ENCODE measurements at places on chromosomes 7 and 10.

GRCh38 chr7:26629696-26630095, 234.7 kb downstream of the SKAP2 start:
- no peak for DNase-seq

GRCh38 chr10:96720422-96721206, at the start of gene PIK3AP1:
PIK3AP1 (minus strand) TSS chr10:96720514; CDS start chr10:96720394, 120 bp downstream.
- no peak for DNase-seq

- DNase-seq, result no peak
Measured at GRCh38 chr10:98396096-98397063, 18.6 kb downstream of the PYROXD2 start.

- DNase-seq, result no peak
Measured at GRCh38 chr7:8136051-8136730, 125.8 kb downstream of the ICA1 start.

- no peak for DNase-seq
Measured at GRCh38 chr7:34747867-34748727, 90.1 kb downstream of the NPSR1 start.

GRCh38 chr7:131170440-131171271, 157.0 kb upstream of the MKLN1 start:
- DNase-seq, result no peak

GRCh38 chr10:64376167-64376566, 855.0 kb downstream of the REEP3 start:
- no peak for DNase-seq

GRCh38 chr7:44109991-44110390, 5.8 kb downstream of the AEBP1 start:
- no peak for DNase-seq

DNA sequence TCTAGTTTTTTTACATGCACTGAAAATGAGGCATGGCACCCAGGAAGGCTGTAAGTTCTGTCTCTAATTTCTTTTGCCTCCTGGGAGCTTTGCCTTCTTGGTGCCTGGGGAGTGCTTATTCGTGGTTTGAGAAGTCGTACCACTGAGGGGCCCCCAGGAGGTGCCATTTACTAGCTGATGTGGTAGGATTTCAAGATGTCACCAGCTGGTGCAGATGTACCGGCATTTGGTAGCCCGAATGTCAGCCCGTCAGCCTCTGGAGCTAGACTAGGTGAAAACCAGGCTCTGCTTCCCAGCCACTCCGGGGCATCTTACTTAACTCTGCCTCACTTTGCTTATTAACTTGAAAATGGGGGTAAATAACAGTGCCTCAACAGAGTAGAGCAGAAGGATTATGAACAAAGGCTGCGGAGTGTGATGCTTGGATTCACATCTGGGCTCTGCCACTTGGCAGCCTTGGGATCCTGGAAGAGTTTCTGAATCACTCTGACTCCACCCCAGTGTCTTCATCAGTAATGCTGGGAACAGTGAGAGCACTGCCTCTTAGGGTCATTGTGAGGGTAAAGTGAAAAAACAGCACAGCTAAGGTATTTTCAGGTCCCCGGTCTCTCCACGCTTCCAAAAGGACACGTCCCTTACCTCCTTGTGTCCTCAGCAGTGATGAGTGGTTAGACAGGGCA, 31.4 kb upstream of the BTBD16 start:
- DNase-seq, result no peak

GRCh38 chr10:67912331-67912946, 28.0 kb downstream of the SIRT1 start:
- no peak for DNase-seq

DNA sequence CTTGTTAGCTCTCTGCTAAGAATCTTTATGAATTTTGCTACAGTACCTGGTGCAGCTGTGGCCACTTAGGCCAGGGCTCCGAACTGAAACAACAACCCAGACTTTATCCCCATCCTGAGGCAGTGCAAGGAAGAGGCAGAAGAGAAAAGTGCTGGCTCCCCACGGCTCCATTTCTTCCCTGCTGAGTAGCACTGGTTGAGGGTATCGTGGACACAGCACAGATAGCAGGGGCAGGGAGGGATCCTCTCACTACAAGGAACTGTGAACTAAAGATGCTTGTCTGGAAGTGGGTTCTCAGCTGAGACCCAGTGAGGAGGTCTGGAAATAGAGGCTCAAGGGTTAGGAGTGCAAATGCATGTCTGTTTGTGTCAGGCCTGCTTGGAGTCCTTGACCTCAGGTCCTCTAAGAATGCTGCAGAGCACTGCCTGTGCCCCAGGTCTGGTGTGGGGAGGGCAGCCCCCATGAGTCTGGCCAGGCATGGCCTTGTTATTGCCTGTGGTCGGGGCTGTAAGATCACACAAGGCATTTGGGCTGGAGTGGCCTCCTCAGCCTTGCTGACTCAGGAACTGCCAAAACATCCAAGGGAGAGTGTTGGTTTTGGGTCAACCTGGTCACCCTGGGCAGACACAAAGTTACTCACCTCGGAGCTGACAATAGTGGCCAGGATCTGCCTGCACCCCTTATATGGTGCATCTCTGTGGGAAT, 58.1 kb downstream of the DMBT1 start:
- no peak for DNase-seq

DNA sequence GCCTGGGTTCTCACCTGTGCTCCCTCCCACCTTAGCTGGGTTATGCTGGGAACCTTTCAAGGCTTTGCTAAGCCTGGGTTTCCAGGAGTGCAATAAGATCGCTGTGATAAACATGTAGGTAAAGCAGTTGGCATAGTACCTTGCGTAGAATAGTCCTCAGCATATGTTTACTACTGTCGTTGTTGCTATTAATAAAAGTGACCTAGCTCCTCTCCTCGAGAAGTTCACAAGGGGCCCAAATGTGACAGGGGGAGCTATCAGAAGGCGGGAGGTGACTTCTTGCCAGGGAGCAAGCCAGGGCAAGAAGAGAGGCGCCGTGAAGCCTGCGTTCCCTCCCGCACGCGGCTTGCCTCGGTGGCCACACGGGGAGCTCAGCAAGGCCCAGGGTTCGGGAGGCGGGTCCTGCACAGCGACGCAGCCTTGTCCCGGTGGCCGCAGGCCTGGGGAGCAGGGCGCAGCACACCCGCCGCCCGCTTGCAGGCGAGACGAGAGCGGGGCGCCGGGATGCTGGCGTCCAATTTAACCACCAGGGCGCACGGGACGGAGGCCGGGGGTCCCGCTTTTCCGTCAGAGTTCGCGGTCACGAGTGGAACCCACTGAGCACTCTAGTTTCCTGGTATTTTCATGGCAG, 106.2 kb downstream of the SNX10 start:
- no peak for DNase-seq

DNA sequence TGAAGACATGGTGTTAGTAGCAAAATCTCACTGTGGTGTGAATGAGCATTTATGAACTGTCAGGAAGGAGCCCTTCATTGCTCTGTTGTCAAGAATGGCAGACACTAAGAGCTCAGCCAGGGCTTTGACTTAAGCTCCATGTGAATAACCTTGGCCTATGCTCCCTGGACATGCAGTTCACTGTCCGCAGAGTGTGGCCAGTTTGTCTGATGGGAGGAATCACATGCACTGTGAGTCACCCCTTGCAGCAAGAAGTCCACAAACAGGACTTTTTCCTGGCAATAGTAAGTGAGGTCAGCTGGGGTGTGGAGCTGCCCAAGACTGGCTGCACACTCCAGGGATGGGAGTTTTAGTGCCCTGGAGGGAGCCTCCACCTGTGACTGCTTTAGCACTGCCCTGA, 49.5 kb downstream of the ZNF37A start:
- DNase-seq, result no peak

GRCh38 chr7:47932016-47932415, 16.2 kb downstream of the PKD1L1 start:
- DNase-seq, result no peak

- no peak for DNase-seq
Measured at GRCh38 chr10:6578251-6578771, 1.8 kb downstream of the PRKCQ start.

GRCh38 chr10:35501923-35502322, 103.2 kb upstream of the GJD4 start:
- no peak for DNase-seq

GRCh38 chr10:95861386-95861785, 46.4 kb upstream of the CC2D2B start:
- no peak for DNase-seq

DNA sequence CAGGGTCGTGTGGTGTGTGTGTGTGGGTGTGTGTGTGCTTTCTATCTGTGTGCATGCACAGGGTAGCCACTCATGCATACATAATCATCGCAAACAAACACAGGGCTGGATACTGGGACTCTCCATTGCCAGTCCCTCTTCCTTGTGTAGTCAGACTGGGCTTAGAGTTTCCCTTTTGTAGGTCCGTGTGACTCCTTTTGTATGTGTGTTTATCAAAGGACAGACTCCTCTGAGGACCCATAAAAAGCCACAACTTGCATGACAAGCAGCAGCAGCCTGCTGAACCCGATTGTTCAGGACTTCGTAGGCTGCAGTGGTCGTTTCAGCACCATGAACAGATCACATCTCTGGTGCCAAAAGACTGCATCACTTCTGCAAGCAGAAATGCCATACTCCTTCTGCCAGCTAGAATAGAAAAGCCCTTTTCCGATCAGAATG, 895 bp downstream of the VSTM2A start:
- DNase-seq, result no peak

DNA sequence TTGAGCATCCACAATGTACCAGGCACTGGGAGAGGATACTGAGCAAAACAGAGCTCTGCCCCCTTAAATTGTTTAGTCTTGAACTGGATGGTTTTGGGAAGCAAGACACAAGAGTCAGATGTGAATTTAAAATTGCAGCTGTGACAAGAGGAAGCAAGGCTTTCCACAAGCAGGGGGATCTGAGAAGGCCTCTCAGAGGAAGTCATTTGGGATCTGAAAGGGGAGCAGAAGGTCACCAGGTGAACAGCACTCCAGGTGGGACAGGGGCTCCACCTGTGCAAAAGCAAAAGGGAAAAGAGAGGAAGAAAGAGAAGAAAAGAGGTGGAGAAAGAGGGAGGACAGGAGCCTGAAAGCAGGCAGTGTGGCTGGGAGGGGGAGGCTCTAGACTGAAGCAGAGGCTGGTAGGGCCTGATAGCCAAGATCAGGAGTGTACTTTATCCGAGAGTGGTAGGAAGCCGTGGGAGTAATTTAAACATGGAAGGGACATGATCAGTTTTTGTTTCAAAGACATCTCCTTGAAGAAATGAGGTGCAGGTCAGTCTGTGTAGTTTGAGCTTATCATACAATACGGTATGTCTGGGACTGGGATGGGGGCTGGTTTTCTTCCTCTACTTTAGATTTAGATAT, 76.1 kb upstream of the DUSP5 start:
- DNase-seq, result no peak

DNA sequence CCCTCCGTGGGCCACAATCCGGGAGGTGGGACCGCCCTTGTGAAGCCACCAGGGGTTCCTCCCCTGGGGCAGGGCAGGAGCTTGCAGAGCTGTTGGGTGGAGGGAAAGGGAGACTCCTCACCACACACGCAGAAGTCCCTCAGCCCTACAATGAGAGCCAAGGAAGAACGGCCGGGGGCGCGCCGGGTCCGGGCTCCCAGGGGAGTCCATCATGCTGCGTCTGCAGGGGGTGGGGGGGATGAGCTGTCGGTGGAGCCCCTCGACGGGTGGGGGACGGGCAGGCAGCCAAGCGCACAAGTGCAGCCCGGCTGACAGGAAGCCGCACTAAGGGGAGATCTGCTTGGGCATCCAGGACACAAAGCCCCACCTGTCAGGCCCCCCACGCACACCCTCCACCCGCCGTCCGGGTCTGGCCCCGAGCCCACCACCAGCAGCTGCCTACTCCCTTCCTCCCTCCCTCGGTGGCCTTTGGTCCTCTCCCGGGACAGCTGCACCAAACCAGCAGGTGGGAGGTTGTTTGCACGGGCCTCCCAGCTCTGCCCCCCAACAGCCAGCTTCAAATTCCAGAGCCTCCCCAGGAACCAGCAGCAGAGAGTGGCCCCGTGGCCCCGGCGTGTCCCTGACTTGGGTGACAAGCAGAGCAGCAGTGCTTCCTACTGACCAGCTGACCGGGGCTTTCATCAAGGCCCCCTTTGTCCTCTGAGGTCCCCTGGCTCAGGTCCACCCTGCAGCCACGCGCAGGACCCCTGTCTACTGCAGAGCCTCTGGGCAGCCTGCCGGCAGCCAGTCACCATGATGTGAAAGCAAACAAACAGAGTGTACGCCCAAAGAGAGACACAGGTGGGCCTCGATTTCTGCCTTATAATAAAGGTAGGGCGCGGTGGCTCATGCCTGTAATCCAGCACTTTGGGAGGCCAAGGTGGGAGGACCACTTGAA, 50.3 kb downstream of the HIP1 start:
- DNase-seq, result no peak

DNA sequence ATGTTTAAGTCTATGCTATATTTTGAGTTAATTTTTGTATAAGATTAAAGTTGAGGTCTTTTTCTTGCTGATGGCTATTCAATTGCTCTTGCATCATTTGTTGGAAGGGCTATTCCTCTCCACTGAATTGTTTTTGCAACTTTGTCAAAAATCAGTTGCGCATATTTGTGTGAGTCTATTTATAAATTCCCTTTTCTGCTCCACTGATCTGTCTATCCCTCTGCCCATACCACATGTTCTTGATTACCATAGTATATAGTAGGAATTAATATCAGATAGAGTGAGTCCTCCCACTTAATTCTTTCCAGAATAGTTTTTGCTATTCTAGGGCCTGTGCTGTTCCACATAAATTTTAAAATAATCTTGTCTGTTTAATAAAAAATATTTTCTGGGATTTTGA, 152.4 kb upstream of the ADCY1 start:
- no peak for DNase-seq

DNA sequence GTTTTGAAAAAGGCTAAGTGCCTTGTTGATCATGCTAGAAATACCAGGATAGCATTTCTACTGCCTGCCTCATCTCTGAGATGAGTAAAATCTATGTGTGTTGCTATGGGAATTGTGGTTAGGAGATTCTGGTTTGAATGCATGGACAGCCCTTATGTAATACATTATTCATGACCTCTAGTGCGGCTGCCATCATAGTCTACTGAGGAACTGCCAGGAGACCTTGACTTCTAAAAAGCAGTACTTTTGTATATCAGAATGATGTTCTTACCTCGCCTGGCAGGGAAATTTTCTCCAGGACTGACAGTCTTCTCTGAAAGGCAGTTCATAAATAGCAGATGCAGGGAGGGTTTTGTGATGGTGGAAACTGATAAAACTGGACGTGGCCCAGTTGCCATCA, 248.5 kb downstream of the NSUN6 start:
- DNase-seq, result no peak

DNA sequence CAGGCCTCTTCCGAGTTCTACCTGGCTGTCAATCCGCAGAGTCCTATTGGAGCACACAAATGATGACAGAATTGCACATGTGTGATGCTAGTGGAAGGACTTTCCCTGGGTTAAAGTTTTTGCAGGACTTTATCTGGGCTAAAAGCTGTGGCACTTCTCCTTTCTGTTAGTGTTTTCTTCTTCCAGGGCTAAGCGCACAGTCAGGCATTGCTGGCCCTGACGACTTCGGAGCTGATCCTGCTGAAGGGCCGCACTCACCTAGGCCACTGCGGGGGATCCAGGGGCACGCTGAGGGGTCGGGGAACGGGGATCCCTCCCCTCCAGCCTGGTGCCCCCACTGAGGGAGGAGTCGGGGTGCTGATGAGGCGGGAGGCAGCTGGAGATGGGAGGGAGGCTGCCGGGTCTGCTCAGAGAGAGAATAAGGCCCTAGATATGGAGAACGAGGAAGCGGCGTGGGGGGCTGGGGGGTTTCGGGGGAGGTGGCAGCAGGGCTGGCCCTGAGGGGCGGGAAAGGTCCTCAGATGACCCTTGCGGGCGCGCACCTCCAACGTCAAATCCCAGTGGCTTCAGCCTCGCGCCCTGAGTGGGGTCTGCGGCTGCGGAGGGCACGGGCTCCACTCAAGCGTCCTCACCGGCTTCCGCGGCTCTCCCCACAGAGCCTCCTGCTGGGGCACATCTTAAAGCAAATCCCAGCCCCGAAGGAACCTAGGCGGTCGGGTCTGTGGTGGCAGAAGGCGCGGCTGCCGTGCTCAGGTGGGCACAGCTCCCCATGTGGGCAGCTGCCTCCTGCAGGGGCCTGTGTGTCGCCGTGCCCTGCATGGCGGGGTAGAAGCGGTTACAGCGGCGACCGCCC, 30.9 kb downstream of the AGR3 start:
- no peak for DNase-seq
